NCI-H2029 treated with DMSO at 0.1 percent for 48 hours (cell line): ENCODE measurements at places on chromosomes 11 and 22.

DNA sequence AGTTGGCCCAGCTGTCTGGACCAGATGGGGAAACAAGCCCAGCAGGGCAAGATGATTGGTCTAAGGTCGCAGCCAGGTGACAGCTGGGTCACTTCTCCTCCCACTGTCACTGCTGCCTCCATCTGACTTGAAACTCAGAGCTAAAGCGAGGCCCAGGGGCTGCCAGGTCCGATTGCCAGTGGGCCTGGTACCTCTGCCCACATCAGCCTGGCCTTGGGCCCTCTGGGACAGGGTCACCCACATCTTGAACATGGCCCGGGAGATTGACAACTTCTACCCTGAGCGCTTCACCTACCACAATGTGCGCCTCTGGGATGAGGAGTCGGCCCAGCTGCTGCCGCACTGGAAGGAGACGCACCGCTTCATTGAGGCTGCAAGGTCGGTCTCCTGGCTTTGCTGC lies 5.8 kb downstream of the SSH3 start:
- DNase-seq, result no peak

- DNase-seq, result no peak
Measured at GRCh38 chr11:107265591-107266121, 192.0 kb downstream of the CWF19L2 start.

GRCh38 chr22:22094921-22095320 lies 112.3 kb upstream of the TOP3B start:
- DNase-seq, result no peak

DNA sequence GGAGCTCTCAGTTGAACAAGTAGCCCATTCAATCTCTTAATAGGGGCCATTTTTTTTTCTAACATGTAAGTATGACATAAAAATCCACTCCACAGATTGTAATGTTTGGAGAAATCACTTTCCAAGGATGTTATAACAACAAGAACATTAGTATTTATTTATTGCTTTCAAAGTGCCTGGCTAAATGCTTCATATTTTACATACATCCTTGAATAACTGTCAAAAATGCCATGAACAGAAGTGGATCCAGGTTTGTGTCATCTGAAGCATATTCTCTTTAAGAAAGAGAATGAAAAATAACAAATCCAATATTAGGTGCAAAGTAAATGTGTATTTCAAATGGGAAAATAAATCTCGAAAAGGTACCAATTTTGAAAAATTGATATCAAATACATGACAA lies 344.0 kb upstream of the FAT3 start:
- DNase-seq, result no peak

DNA sequence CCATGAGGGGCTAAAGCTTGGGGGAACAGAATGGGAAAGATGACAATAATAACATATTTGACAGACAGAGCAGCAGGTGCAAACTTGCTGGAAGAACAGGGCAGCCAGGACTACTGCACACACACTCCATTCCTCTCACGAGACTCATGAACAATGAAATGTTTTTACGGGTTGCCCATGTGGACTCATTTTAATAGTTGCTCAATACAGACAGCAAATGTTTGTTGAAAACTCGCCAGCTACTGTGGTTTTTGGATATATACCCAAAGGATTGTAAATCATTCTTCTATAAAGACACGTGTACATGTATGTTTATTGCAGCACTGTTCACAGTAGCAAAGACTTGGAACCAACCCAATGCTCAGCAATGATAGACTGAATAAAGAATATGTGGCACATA lies 10.3 kb downstream of the SYT13 start:
- peak; percentile 88 for DNase-seq

GRCh38 chr11:64207256-64208085 lies 950 bp downstream of the FERMT3 start:
- DNase-seq, result no peak

DNA sequence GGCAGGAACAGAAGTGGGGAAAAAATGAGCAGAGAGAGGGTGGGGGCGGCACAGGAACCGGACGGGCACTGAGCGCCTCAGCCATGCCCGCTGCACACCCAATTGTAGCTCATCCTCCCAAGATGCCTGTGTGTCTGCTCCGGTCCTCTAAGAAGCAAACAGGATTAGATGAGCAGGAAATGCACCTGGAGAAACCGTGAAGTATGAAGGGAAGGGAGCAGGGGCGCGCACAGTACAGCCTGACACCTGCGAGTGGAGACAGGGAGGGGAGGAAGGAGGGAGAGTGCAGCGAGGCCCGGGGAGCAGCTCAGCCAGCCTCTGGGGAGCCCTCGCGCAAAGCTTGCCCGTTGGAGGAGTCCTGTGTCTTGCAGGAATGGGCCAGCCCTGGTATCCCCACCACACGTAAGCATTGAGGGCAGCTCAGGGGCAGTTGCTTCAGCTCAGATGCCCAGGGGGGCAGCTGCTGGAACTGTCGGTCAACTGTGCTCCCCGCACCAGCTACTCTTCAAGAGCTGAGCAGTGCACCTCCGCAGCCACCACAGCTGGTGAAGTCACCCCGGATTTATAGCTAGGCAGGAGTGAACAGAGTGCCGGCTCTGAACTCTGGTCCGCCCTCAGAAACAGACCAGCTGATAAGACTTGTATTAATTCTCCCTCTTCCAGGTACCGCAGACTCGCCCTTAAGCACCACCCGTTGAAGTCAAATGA lies 7.0 kb downstream of the DNAJB13 start:
- no peak for DNase-seq

- no peak for DNase-seq
Measured at GRCh38 chr11:78022397-78023396, at the start of gene KCTD14. Gene KCTD14 (minus strand): TSS chr11:78023276. CDS start chr11:78023249, 27 bp downstream.

- DNase-seq, result no peak
Measured at GRCh38 chr11:65112546-65113360, 1.1 kb downstream of the TM7SF2 start.

GRCh38 chr22:23522623-23523251 lies 57.4 kb downstream of the IGLL1 start:
- DNase-seq, result no peak

DNA sequence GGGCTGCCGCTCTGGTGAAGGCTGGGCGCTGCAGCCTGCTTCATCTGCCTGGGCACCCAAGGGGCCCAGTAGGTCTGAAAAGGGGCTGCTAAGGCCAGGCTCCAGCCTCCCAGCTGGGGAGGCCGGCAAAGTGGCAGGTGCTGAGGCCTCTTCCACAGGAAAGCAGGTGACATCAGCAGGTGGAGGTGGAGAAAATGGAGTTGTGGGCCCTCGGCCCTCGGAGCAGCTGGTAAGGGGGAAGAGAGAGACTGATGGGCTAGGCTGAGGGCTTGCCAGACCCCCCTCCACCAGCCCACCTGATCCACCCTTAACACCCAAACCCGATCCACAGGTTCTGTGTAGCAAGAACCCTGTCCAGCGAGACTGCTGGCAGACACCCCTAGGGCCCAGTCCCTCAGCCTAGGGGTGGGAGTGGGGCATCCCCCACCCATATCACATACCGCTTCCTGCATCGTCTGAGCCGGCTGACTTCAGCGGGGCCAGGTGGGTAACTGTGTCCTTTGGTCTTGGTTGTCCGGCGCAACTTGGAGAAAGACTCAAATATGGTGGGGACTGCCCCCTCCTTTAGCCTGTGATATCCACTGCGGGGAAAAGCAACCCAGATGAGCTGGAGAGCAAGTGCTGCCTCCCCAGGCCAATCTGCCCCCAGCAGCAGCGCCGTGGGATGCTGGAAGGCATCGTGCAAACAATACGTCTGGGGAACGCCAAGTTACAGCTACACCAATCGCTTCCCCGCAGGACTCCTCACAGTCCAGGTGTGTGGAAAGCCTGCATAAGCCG lies 1.5 kb downstream of the THAP7 start:
- no peak for DNase-seq

DNA sequence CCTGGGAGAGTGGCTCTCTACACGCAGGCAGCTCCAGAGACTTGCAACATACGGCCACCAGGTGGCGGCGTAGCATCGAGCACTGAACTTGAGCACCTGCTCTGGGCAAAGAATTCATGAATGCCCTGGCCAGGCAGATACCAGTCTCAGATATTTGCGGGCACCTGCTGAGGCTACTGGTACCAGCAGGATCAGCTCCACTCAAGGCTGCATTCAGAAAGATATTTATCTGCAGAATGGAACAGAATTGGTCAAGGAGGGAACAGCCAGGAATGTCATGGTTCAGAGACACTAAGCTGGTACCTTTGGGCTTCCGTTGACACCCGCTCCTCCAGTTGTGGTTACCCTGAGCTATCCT lies 10.8 kb upstream of the CCDC86 start:
- peak; percentile 89 for DNase-seq

GRCh38 chr11:59224351-59224928 lies 11.7 kb upstream of the MPEG1 start:
- no peak for DNase-seq

DNA sequence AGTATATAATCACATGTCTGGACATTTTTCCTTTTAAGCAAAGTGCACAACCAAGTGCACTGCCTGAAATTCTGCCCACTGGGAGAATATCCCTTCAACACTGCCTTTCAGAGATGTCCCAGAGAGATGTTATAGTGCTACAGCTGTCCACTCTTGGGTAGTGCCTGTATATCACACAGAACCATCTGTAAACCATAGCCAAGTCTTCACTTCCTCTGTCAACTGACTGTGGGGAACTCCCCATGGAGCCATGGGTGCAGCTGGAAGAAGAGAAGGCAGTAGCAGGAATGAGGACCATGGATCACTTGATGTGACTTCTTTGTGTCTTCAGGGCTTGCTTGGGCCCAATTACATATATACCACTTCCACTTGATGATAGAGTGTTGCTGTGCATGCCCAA lies 44.6 kb upstream of the LIN7C start:
- no peak for DNase-seq

GRCh38 chr11:58922479-58922878 lies 16.8 kb upstream of the GLYATL1 start:
- peak; percentile 24 for DNase-seq

- DNase-seq, result peak; percentile 64
Measured at GRCh38 chr11:12235947-12236743, 125.8 kb downstream of the MICAL2 start.

- no peak for DNase-seq
Measured at GRCh38 chr11:57216463-57216862, 20.6 kb downstream of the APLNR start.

- no peak for DNase-seq
Measured at GRCh38 chr11:117822074-117823033, 2.2 kb downstream of the FXYD2 start.

DNA sequence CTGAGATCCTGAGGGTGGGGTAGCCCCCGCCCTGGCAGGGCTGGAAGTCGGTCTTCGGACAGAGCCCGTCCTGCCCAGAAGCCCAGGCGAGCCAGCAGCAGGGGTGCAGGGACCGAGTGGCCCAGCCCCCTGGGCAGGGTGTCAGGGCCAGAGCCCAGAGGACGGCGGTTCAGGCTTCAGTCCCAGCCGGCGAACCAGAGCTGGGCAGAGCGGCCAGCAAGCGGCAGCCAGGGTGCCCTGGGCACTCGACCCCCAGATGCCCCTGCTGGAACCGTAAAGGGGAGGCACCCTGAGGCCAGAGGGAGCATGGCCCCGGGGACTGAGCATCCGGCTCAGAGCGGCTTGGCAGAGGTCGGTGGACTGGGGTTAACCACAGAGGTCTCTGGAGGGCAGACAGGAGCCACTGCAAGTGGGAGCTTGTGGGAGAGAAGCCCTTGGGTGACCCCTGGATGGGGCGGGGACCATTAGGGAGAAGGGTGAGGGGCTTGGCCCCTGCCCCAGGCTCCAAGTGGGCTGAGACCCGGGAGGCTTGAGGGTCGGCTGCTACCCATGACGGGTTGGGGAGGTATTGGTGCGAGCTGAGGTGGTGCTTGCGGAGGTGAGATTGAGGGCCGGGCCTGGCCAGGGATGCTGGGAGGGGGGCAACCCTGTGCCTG lies 15.9 kb downstream of the LSP1 start:
- DNase-seq, result no peak

DNA sequence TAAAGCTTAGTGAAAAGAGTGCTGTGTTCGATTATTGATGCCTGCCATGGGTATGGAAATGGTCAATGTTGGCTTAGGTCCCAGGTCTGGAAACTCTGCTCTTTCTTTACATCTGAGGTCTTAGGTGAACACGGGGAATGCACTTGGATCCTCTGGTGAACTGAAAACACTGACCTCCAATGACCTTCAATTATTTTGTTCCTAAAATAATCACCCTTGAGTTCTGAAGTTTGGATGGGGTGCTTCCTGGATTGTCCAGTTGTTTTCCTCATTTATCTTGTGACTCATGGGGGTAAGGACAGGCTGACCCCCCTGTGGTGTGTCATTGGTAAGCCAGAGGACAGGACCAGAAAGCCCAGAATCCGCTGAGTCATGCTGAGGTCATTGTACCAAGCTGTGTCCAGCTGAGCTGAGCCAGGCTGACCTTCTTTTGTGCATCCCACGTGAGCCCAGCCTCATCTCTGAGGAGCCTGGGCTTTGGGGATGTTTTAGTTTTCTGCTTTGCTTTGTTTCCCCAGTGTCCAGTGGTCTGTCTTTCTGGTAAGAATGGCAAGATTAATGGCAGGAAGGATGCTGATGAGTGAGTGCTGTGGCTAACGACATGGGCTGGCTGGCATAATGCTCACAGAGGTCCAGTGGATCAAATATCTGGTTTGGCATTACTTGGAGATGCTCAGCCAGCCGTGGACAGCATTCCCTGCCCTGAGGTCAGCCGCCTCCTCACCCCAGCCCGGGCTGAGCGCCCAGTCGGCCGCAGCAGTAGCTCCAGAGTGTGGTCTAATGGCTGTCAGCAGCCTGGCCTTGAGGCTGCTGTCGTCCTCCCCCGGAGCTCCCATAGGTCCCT lies 35.6 kb downstream of the AMPD3 start:
- no peak for DNase-seq

DNA sequence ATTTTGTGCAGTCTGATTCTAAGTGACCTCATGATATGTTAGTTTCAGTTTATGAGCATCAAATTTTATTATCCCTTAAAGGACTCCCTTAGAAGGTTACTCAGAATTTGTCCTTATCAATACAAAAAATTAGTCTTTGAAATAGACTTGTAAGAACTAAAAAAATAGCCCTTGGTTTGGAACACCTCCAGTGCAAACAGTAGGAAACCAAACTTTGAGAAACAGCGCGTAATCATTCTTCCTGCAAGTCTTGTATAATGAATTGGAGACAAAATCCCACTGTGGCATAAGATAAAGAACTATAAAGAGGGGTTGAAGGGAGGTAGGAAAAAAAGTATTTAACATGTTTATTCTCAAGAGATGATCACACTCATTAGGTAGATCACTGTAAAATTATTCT lies 10.8 kb upstream of the MSANTD4 start:
- DNase-seq, result no peak

DNA sequence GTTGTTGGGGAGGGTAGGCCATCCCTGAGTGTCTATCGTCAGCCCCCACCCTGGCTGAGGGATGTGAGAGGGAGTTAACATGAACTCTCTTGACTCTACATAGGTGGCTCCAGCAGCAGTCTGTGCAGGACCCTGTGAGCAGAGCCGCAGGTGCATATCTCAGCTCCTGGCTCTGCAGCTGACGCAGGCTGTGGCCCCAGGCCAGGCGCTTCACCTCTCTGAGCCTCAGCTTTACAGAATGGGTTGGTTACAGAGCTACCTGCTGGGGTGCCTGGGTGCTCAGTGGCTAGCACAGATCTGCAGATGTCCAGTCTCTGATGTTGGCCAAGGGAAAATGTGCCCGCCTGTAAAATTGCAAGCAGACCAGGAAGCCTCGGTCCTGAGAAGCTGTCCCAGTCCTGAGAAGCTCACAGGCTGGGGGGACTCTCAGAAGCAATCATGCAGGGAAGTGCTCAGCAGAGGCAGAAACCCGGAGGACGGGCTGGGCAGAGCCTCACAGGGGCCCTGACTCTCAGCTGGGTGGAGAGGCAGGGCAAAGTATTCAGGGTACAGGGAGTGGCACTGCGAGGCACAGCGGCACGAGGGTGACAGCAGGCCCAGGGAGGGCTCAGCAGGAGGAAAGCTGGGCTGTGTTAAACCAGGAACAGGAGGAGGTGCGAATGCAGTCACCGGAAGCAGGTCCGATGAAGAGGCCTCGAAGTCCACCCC lies 15.9 kb upstream of the LRP5 start:
- no peak for DNase-seq

- no peak for DNase-seq
Measured at GRCh38 chr11:6615046-6615445, 3.0 kb upstream of the TAF10 start.
